Activated naive CD4-positive, alpha-beta T cell treated with anti-CD3 and anti-CD28 coated beads for 36 hours (primary cell): ENCODE measurements at places on chromosomes 4 and X. TPM values are rescaled to one million over a fixed set of nuclear protein-coding genes. Genes with fewer than 3 reads are reported as not detected.

GRCh38 chrX:8692871-8693270 lies 39.1 kb downstream of the ANOS1 start:
- H3K27me3 ChIP-seq = no peaks in the 10 kb centered on the region
- no peak for DNase-seq
- H3K4me3 ChIP-seq = no peak overlapping the region
- H3K4me1 ChIP-seq = no peaks in the 10 kb centered on the region
- no peaks in the 10 kb centered on the region for H3K36me3 ChIP-seq

DNA sequence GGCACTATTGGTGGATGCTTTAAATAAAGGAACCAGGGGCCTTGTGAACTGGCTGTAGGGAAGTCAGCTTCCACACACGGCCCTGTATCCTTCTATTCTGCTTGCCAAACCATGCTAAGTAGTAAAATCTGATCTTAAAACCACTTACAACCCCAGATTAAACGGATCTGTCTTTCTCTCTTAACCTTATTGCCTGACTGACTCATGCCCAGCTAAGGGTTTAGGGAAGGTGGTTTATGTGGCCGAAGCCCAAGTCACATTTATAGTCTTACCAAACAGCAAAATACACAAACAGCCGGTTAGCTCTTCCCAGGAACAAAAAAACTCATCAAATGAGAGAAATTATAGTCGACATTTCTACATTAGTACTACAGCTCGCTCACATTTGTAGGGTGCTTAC lies 988.4 kb upstream of the TENM3 start:
- H3K4me3 ChIP-seq = no peak overlapping the region
- H3K27ac ChIP-seq = no peak overlapping the region
- no peak for DNase-seq
- no peaks in the 10 kb centered on the region for H3K36me3 ChIP-seq
- no peaks in the 10 kb centered on the region for H3K27me3 ChIP-seq

RRH gene
- total RNA-seq = not detected

CXCL3 gene
- total RNA-seq = not detected

DNA sequence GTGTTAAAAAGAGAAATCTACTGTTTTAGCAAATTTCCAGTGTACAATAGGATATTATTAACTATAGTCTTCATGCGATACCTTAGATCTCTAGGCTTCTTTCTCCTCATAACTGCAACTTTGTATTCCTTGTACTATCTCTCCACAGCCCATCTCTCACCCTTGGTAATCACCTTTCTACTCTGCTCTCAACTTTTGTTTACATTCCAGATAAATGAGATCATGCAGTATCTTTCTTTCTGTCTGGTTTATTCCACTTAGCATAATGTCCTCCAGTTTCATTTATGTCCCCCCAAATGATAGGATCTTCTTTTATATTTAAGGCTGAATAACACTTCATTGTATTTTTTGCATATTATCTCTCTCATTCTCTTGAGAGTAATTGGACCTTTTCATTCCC lies 165.5 kb downstream of the HS3ST1 start:
- DNase-seq = no peak
- peaks cover 11% of the 10 kb centered on the region for H3K27me3 ChIP-seq
- no peaks in the 10 kb centered on the region for H3K36me3 ChIP-seq
- no peak overlapping the region for H3K27ac ChIP-seq
- no peaks in the 10 kb centered on the region for H3K4me1 ChIP-seq

DNA sequence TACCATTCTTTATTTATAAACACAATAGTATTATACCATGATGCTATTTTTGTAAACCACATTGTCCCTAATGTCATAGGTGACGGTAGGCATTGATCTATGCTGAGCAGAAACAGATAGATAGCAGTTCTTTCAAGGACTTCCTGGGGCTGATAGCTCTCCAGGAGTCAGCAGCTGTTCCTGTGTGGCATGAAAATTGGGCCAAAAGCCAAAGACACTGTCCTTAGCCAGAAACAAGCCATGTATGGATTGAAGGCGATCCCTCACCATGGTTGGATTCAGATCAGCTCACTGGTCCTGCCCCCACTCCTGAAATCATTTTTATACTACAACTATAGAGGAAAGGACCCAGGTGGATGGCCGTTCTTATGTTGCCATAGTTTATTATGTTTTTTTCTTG lies 53.6 kb downstream of the DDX60 start:
- no peak overlapping the region for H3K4me3 ChIP-seq
- no peak overlapping the region for H3K27ac ChIP-seq
- DNase-seq = no peak
- H3K27me3 ChIP-seq = no peaks in the 10 kb centered on the region

DNA sequence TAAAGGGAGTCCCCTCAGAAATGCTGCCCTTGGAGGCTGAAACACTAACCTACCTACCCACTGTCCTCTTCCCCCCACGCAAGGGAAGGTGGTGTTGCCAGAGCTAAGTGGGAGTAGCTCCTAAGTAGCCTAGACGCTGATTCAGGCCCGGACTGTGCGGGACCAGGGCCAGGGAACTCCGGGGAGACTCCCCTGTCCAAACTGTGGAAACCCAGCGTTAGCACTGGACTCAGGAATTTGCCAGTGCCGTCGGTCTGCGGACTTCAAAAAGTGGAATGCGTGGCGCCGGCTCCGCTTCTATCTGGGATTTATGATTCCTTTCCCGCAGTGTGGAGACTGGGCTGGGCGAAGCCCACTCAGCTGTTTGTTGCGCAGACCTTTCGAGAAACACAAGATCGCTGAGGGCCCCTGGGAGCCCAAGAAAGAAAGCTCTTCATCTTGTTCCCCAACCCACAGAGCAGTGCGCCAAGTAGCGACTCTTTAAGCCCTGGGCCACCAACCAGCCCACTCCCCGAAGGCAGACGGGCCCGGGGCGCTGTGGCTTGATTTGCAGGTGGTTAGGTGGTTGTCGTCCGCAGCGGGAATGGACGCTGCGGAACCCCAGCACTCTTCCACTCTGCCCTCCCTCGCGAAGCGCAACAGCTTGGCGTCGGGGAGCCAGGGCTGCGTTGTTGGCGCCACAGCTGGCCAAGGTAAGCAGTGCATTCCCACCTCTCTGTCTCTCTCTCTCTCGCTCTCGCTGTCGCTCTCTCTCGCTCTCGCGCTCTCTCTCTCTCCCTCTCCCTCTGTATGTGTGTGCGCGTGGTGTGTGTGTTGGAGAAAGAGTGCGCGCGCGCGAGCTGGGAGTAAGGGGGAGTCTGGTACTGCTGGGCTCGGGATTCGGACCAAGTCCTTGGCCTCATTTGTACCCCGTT lies 2.0 kb downstream of the TMEM255A start:
- H3K4me3 ChIP-seq = peak overlapping the region; percentile 79
- peaks cover 7% of the 10 kb centered on the region for H3K4me1 ChIP-seq
- peak overlapping the region; percentile 15 for H3K27ac ChIP-seq
- no peaks in the 10 kb centered on the region for H3K36me3 ChIP-seq
- DNase-seq = peak; percentile 80
- H3K27me3 ChIP-seq = peaks cover 17% of the 10 kb centered on the region

GRCh38 chr4:109294468-109295020 lies 7.9 kb downstream of the COL25A1 start:
- no peaks in the 10 kb centered on the region for H3K4me1 ChIP-seq
- no peak overlapping the region for H3K27ac ChIP-seq
- DNase-seq = no peak
- no peak overlapping the region for H3K4me3 ChIP-seq
- peaks cover 14% of the 10 kb centered on the region for H3K27me3 ChIP-seq
- no peaks in the 10 kb centered on the region for H3K36me3 ChIP-seq

TKTL2 gene
- not detected for total RNA-seq

- H3K27me3 ChIP-seq = no peaks in the 10 kb centered on the region
- H3K4me3 ChIP-seq = no peak overlapping the region
- H3K36me3 ChIP-seq = no peaks in the 10 kb centered on the region
- H3K27ac ChIP-seq = no peak overlapping the region
Measured at GRCh38 chrX:134936542-134936941, 54.2 kb upstream of the SMIM10 start.
